ENCODE measurements at places on chromosomes 5 and 9.

GRCh38 chr9:75953218-75953617 lies 62.7 kb downstream of the PCSK5 start:
- no peak for DNase-seq

DNA sequence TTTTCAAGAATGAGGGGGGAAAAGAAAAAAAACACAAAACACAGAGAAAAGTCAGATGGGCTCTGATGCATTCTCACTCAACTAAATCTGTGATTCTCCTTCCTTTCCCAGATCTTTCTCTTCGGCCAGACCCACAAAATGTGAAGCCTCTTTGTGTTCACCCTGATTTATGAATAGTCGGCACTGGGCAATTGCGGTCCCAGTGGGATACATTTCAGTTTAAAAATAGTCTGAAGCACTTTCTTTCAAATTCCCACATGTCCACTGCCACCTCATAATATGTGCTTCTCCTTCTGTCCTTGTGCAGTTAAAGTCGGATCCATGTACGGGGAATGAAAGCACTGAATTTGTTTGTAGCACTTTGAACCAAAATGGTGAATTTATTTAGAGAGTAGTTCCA lies 995.4 kb upstream of the WWC1 start:
- no peak for DNase-seq

DNA sequence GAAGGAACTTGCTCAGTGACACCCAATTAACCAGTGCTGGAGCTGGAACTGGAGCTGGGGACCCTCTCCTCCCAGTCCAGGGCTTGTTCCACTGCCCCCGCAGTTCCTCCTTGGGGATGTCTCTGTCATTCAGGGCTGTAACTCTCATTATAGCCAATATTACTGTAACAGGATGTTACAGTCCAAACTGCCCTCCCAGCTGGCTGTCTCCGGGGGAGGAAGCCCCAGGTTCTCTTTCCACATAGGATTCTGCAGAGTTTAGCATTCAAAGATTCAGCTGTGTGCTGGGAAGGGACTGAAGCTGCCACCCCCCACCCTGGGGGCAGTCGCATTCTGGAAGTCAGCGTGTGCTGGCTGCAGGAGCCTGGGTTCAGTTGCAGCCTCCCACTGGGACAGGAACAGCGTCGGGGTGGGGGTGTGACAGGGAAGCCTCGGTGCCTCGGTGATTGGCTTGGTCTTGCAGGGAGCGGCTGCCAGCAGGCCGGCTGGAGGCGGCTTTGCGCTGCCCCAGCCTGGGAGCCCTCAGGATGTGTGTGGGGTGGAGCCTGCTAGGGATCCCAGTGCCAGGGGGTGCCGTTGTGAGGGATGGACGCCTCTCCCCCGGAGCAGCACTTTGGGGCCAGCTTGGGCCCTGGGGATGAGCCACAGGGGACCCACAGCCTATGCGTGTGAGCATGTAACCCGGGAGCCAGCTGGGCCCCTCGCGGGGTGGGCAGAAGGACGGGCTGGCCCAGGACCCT lies 101.1 kb downstream of the RGS3 start:
- no peak for DNase-seq

DNA sequence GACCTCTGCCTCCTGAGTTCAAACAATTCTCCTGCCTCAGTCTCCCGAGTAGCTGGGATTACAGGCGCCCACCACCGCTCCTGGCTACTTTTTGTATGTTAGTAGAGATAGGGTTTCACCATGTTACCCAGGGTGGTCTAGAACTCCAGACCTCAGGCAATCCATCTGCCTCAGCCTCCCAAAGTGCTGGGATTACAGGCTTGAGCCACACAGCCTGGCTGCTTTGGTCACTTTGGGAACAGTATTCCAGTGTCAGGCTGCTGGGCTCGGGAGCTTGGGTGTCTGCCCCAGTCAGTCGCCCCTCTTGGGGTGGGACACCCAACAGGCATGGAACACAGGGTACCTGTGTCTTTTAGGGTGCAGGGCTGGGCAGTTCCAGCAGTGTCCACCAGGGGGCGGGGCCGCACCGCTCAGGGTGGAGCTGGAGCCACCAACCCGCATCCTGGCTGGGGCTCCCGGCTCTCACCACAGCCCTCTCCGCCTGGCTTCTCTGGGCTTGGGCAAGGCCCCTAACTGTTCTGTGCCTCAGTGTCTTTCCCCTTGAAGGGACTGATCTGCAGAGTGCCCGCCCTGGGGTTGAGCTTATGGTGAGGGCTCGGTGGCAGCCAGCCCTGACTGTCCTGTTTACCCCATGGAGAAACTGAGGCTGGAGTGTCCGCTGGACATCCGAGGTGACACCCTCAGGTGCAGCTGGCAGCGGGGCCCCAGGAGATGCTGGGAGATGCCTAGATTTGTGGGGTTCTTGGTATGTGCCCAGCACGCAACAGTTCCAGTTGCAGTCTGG lies 6.4 kb upstream of the RNU6ATAC start:
- DNase-seq, result no peak

GRCh38 chr5:14064841-14065240 lies 78.3 kb upstream of the TRIO start:
- DNase-seq, result no peak

DNA sequence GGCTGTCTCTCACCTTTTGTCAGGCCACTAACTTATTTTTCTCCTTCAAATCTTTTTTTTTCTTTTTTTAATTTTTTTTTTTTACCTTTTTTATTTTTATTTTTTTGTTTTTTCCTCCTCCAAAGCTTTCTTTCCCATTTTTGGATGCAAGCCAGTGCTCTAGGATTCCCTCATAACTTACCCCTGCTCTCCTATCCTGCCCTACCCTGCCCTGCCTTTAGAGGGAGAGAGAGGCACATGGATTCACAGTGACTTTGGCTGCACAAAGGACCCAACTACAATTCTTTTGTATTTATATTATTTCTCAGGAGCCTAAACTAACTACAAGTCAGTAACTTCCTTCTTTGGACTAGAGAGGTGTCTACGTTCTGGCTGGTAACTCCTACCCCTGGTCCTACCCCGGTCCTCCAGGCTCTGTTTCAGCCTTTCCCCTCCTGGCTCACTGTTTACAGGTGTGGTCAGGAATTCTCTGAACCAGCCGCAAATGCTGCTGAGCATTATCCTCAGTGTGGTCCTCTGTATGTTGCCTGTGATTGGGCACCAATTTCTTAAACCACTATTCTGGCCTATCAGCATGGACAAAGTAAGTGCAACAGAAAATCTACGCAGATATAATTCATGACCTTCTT lies 8.4 kb upstream of the RUSC2 start:
- no peak for DNase-seq

DNA sequence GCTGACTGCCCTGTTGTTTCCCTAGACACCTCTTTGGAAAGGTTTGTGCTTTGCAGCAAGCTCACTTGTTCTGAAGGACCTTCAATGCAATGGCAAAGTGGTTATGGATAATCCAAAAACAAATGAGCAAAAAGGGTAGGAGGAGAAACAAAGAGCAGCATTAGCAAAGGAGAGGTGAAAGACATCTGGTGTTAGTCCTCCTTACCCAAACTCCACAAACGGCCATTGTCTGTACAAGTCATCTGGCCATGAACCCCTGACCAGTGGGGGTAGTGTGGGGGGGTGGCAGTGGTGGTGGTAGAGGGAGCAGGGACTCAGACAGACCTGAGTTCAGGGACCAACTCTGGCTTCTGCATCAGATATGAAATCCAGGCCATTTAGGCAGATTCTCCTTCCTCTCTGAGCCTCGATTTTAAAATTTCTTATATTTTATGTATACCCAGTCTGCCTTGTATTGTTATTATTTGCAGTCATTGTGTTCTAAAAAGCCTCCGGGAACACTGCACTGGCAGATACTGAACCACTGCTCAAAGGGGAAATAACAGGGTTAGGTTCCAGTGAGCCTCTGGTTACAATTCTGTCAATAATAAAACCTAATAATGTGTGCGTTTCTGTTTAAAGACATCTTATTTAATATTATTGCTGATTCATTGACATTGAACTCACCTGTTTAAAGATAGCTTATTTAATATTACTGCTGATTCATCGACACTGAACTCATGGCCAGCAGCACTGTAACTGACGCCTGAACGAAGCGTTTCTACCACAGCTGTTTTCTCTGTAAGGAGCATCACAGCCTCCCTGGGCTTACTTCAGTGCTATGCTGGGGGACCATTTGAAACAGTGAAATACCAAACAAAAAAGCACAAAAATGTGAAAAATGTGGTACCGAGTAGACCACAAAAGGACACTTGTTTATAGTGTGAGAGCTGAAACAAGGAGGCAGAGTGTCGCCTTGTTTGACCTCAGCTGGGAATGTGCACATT lies 156.0 kb downstream of the SEC61B start:
- no peak for DNase-seq

DNA sequence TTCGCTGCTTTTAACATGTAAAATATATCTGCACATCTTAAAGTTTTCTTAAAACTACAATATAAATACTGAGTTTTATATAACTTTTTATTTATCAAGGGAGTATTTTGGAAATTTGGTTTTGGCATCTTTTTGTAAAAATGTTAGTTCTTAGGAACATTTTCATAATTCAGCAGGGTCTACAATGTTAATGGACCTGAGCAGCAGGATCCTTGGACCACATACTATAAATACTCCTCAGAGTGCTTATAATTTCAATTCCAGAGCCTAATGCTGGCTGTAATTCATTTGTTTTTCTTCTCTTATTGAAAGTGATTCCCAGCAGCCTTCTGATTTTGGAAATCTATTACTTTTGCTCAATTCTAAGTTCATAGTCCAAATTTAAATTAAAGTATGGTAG lies 1216.2 kb downstream of the MAT2B start:
- DNase-seq, result no peak

GRCh38 chr5:158277276-158277675 lies 418.3 kb upstream of the CLINT1 start:
- no peak for DNase-seq

DNA sequence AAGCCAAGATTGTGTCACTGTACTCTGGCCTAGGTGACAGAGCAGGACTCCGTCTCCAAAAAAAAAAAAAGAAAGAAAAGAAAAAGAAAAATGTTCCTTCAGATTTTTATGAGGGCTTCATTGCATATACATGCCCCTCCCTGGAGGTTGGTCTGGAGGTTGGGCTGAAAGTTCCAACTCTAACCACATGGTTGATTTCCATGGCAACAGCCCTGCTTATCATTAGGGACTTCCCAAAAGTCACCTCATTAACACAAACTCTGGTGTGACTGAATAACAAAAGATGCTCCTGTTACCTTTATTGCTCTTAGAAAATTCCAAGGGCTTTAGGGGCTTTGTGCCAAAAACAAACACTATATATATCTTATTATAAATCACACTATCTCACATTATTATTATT lies 113.8 kb downstream of the TMC1 start:
- no peak for DNase-seq

GRCh38 chr9:121700165-121700831 lies 48.9 kb downstream of the DAB2IP start:
- DNase-seq, result no peak

DNA sequence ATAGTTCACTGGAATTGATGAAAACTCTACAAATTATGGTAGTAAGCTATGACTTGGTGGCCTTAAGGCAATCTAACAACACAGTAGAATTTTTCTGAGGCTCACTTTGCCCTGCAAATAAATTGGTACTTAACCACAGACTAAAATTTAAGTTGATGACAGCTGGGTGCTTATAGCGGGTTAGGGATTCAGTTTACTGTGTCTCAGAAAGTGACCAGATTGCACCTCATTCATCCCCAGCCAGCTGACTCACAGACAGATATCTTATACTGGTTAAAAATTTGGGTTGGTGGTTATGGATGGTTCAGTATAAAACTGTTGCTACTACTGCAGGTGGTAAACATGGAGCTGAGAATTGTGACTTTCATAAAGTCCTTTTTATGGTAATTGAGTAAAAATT lies 2.8 kb downstream of the CKS2 start:
- DNase-seq, result no peak

DNA sequence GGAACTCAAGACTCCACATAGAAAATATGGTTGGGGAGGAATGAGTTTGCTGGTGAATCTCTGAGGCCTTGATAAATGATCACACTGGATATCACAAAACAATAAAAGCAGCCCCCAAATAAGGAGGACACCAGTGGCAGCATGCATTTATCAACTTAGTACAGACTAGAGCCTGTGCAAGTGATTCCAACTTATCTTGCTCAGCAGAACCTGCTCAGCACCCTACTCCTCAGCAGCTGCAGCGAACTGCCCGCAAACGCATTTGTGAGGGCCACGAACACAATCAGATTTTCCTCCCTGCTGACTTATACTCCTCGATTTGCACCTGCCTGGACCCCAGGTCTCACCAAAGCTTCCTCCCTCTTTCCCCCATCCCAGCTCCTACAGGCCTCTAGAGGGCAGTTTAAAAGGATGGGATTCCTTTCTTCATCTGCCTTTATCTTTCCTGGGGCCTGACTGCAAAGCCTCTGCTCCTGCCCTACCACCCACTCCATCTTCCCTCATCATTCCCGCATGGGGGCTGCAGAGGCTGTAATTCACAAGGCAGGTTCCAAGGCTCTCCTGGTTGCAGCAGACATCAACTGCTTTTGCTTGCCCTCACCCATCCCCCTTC lies 41.2 kb downstream of the ANKS6 start:
- no peak for DNase-seq

DNA sequence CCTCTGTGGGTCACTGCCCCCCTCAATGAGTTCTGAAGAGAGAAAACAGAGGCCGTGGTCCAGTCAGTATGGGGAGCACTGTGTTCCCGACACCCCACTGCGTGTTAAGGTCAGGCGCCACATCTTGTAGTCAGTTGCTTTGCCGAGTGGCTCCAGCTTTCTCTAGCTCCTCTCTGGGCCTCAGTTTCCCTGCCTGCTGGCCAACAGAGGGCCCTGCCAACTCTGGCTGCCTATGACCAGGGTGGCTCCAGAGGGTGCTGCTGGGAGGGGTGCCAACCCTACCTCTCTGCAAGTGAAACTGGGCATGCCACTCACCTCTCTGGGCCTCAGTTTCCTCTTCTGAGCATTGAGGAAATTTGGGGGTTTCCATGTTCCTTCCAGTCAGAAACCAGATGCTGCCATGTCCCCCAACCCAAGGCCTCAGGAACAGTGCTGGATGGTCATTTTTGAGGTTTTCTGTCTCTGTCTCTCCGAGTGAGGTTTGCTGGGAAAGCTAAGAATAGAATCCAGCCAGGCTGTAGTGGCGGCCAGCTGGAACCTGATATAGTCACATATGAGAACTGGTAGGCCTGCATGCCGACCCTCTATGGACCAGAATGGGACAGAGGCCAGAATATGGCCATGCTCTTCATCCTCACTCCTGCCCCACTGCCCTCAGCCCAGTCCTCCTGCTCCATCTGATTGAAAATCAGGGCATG lies 132.1 kb downstream of the PHF2 start:
- DNase-seq, result no peak

DNA sequence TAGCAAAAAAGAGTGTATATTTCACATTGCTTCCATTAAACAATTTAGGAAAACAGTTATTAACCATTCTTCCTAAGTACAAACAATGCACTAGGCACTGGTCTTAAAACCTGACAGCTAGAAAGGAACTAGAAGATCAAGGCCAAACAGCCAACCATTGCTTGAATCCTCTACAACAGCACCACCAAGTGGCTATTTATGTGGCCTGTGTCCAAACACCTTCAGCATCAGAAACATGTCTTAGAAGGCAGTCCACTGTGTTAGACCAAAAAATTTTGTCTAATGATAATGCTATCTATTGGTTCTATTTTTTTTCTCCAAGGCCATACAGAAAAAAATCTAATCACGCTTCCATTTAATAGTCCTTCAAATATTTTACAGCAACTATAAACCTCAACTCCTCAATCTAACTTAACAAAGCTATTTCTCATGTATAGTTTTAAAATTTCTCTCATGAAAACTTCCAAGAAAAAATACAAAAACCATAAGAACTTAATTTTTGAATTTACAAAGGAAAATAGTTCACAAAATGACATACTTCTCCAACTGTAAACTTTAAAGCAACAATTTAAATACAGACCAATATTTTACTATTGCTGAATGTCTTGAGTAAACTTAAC lies 36.1 kb downstream of the CAAP1 start:
- DNase-seq, result no peak

GRCh38 chr9:101650142-101650541 lies 55.4 kb upstream of the PPP3R2 start:
- no peak for DNase-seq

All from activated T-helper 1 cell treated with Interleukin-2 at 50 U/mL for 16 hours (primary cell).